ENCODE measurements at places on chromosomes 4 and X.

- DNase-seq = no peak
Measured at GRCh38 chrX:15882704-15883539, 28.3 kb upstream of the AP1S2 start.

DNA sequence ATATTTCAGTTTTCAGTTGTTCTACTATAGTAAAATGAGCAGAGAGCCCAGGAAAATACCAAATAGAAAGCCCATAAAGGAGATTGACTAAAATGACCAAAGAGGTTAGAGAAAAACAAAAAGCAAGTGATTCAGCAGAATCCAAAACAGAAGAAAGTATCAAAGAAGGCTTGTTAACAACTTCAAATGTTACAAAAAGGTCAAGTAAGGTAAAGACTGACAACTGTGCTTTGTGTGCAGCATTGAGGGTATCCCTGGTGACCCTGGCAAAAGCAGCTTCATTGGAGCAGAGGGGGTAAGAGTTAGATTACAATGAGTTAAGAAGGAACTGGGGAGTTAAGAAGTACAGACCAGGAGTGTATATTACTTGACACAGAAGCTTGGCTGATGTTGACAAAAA, 317.9 kb downstream of the OPHN1 start:
- DNase-seq = no peak

GRCh38 chrX:68114573-68115129, 318.6 kb downstream of the OPHN1 start:
- DNase-seq = no peak

- DNase-seq = no peak
Measured at GRCh38 chr4:173910891-173911290, 372.6 kb downstream of the FBXO8 start.

GRCh38 chr4:168917138-168917779, 92.8 kb downstream of the CBR4 start:
- DNase-seq = no peak

DNA sequence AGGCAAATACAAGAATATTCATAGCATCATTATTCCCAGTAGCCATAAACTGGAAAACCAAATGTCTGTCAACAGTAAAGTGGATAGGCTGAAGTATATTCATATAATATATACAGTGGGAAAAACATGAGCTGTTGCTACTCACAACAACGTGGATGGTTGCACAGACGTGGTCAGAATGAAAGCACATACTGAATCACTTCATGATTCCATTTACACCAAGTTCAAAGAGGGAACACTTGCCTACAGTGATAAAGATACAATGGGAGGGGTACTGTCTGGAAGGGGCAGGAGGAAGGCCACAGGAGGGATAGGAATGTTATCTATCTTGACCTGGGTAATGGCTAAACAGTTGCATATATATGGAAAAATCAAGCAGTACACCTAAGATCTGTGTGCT, 25.3 kb downstream of the APBB2 start:
- no peak for DNase-seq

DNA sequence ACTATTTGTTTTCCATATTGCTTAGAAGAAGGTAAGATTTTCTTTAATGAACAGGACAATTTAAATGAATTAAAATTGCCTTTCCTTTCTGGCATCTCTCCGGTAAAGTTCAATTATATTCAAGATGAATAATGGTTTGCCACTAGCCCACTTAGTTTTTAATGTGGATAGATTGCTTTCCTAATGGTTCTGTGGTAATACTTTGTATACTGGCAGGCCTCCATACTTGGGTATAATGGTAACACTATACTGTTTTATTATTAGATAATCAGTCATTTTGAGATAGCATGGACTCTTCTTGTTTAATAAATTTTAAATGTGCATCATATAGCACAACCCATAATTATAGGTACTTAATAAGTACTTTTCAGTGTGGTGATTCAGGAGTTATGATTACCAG, 89.5 kb downstream of the ELOVL6 start:
- DNase-seq = no peak

DNA sequence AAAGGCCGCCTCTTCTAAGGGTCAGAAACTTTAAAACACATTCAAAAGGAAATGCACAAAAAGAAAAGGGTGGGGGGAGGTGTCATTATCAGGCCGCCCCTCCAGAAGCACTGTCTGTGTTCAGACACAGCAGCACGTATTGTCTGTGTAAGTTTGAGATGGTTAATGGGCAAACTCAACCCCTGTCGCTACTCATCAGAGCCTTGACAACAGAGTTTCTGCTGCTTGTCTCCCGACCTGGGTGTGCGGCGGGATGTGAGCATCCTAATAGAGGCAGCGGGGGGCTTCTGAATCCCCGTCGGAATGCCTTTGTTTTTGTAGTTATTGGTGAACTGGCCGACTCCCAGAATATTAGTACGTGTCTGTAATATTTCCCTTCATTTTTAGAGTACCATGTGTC, 158.9 kb downstream of the DCTD start:
- DNase-seq = no peak

- DNase-seq = no peak
Measured at GRCh38 chrX:7216981-7217587, 69.1 kb upstream of the PUDP start.

- no peak for DNase-seq
Measured at GRCh38 chr4:183872531-183872930, 32.6 kb upstream of the STOX2 start.

DNA sequence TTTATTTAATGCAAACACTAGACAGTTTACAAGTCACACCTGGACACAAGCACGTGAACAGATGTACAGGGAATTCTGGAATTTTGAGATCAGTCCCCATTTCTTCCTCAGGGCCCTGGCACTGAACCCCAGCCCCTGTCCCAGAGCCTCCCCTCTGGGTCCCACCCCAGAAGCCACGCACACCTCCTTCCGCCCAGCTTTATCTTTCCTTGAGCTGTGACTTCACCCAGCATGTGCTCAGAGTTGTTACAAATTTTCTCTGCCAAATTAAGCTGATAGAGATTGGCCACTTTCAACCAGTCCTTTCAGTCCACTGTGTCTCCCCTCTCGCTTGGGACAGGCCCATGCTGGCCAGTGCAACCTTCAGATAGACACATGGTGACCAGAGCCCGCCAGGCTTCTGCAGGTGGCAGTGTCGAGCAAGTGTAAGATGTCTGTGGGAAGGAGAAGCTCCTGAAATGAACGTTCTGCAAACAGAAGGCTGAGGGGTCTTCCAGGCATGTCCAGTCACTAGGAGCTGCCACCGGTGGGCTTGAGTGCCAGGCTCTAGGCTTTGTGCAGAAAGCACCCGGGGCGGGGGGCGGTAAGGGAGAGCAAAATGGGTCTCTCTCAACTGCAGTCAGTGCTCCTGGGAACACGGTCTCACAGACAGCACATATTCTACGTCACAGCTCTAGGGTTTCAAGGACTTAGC, 73.3 kb downstream of the MTMR1 start:
- DNase-seq = no peak

DNA sequence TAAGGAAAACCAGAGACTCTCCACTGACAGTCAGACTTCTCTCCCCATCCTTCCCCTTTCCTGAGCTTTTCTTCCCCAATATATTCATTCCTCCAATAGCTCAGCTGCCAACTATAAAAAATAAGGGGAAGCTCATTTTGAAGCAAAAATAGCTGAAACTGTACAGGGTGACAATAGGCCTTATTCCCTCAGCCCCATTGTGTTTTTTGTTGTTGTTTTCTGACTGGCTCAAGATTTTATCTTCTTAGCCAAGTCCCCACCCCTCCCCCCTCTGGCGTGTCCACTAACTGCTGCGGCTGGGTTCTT, 26.2 kb downstream of the PRPS1 start:
- DNase-seq = no peak

- no peak for DNase-seq
Measured at GRCh38 chr4:175745329-175745728, 66.7 kb downstream of the GPM6A start.

- no peak for DNase-seq
Measured at GRCh38 chrX:102723456-102723855, 2.9 kb downstream of the GPRASP3 start.

DNA sequence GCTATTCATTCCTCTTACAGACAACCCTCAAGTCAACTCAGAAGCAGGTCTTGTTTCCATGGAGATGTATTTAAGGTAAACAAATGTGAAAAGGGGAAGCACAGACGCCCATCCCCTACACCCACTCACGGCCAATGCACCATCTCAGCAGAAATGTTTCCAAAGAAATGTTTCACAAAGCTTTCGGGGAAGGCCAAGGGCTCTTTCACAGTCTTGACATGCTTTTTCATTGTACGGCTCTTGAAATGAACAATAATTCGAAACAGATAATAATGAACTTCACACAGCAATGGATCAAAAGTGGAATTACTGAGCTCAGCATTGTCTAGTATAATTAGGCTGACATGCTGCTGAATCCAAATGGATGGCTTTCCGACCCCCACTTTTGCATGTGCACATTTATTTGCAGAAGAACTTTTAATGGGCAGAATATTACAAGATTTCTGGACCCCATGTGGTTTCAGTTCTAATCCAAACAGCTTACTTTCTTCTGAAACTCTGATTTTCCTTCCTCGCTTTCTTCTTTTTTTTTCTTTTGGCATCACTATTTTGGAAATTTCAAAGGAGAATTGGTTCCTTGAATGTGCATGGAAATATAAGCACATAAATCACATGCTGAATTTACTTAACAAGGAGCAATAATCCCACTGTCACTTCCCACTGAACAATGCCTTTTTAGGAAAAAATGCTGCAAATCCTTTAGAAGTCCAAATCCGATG, 160.9 kb downstream of the SMIM20 start:
- peak; percentile 66 for DNase-seq

DNA sequence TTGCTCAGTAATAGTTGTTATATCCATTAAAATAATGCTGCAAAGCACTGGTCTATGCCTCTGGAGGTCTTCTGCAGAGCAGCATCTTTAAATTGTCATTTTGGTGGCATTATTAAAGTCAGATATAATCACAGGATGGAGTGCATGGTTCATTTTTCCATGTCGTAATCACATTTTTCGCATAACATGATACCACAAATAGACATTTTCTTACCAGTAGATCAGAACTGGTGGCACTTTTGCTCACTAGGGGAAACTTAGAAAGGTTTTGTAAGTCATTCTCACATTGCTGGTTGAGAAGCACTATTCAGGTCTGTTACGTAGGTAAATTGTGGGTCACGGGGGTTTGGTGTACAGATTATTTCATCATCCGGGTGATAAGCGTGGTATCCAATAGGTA, 484.5 kb upstream of the PRKX start:
- no peak for DNase-seq

- no peak for DNase-seq
Measured at GRCh38 chr4:163256680-163257343, 75.6 kb downstream of the NPY1R start.

- no peak for DNase-seq
Measured at GRCh38 chr4:24248674-24249630, 335.4 kb downstream of the DHX15 start.

Data from stimulated activated CD4-positive, alpha-beta T cell treated with anti-CD3 and anti-CD28 coated beads, Interleukin-4, amount 100 ng/mL, for 1 hour (primary cell).